ENCODE measurements at places on chromosomes 13 and 19.

DNA sequence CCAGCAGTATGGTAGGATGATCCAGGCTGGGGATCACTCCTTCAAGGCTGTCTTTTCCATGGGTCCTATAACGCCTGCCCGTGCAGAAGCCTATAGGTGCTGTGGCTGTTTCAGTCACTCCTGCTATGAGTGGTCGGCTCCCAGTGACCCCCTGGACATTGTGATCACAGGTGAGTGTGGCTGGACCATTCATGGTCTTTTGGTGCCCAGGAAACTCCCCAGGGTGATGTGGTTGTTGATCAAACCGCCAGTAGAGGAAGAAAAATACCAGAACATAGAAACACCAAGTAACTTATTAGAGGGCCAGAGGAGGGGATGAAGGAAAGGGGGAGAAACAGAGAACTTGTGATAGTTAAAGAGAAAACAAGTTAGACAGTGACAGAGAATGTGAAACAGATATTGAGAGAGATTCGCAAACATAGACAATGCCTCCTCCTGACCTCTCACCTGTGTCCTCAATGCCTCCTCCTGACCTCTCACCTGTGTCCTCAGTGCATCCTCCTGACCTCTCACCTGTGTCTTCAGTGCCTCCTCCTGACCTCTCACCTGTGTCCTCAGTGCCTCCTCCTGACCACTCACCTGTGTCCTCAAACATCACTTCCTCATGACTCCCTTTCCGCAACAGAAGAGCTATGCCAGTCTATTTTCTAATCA lies 19.4 kb downstream of the LAIR2 start:
- no peaks in the 10 kb centered on the region for H3K36me3 ChIP-seq
- no peak overlapping the region for H3K27ac ChIP-seq
- no peaks in the 10 kb centered on the region for H3K4me1 ChIP-seq
- no peak for DNase-seq
- H3K27me3 ChIP-seq: peaks cover 3% of the 10 kb centered on the region

DNA sequence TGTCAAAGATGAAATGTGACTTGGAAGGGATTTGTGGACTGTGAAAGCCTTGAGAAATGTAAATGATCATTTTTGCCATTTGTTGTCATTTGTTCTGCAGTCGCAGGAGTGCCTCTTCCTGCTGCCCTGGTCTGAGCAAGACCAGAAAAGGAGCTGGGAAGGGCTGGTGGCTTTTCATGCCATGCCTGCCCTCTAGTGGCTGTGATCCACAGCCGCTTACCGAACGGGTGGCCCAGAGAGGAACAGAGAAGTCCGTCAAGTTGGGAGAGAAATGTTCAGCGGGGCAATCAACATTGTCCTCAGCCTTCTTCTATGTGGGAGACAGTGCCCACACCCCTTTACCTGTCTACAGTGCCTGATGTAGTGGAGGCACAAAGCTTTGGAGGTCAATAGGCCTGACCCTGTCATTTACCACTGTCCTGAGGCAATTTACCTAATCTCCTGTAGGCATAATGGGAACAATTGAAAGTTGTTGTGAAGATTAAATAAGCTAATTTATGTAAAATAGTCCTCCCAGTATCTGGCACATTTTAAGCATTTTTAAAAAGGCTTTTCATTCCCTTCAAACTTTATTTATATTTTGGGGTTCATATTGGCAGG lies 224.5 kb downstream of the B3GLCT start:
- peaks cover 3% of the 10 kb centered on the region for H3K4me1 ChIP-seq
- H3K27me3 ChIP-seq: no peaks in the 10 kb centered on the region
- DNase-seq: peak; percentile 75
- no peak overlapping the region for H3K4me3 ChIP-seq
- no peak overlapping the region for H3K27ac ChIP-seq
- no peaks in the 10 kb centered on the region for H3K36me3 ChIP-seq

DNA sequence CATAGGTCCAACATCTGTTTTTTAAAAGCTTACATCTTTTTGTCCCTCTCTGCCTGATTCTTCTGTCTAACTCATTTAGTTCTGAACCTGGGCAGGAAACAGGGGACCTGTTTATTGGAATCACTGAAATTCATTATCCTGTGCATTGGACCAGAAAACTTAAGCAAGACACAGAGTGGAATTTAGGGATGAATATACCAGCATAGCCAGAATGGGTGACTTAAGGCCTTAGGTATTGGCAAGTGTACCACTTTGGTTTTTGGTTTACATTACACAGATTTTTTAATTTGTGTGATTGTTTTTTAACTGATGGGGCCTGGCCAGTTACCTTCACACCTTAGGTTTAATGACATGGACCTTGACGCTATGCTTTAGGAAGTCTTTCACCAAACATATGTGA lies 232.5 kb downstream of the GPC5 start:
- H3K36me3 ChIP-seq: no peaks in the 10 kb centered on the region
- H3K4me1 ChIP-seq: no peaks in the 10 kb centered on the region
- H3K27me3 ChIP-seq: no peaks in the 10 kb centered on the region
- no peak overlapping the region for H3K4me3 ChIP-seq
- DNase-seq: no peak

- no peak for DNase-seq
- H3K27me3 ChIP-seq: no peaks in the 10 kb centered on the region
- peak overlapping the region; percentile 76 for H3K27ac ChIP-seq
- H3K4me3 ChIP-seq: no peak overlapping the region
Measured at GRCh38 chr19:48502350-48503018, 9.2 kb downstream of the LMTK3 start.

DNA sequence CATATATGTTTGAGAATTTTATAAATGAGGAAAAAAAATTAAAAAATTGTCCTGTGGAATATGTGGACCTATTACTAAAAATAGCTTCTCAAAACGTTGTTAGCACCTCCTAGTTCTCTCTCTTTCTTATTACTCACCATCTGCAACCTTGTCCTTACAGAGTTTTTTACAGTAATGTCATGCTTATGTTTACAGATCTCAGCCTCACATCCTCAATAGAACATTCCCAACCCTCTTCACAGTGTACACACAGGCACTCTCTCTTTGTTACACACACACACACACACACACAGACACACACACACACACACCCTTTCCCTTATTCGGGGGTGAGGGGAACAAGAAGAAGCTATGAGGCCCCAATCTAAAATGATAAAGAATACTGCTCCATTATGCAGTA lies 197.7 kb downstream of the SLITRK6 start:
- no peaks in the 10 kb centered on the region for H3K4me1 ChIP-seq
- no peaks in the 10 kb centered on the region for H3K27me3 ChIP-seq
- no peaks in the 10 kb centered on the region for H3K36me3 ChIP-seq
- no peak overlapping the region for H3K27ac ChIP-seq

Data from body of pancreas (tissue), 4 donors.